Body of pancreas (tissue), 4 donors: ENCODE measurements at places on chromosomes 1 and 21. TPM values are rescaled to one million over a fixed set of nuclear protein-coding genes. Genes with fewer than 3 reads are reported as not detected.

The FMO1 gene
- 3.1 TPM for total RNA-seq

The RYR2 gene
- total RNA-seq: 17.1 TPM

The SYNJ1 gene
- 4.7 TPM for total RNA-seq

The SH2D1B gene
- not detected for total RNA-seq

The CLCA4 gene
- total RNA-seq: not detected

The ZNF683 gene
- not detected for total RNA-seq

The BRINP2 gene
- not detected for total RNA-seq

The S100A5 gene
- total RNA-seq: not detected

The ZBED6 gene
- 20.8 TPM for total RNA-seq

The NPPB gene
- not detected for total RNA-seq

The INAVA gene
- 30.7 TPM for total RNA-seq

The INPP5B gene
- total RNA-seq: 13.5 TPM

The KLHL12 gene
- 15.3 TPM for total RNA-seq

The HTR6 gene
- total RNA-seq: not detected

The PGLYRP4 gene
- not detected for total RNA-seq

The INSRR gene
- total RNA-seq: not detected

The KCNQ4 gene
- total RNA-seq: 4.0 TPM

The LYSMD1 gene
- total RNA-seq: 6.7 TPM

The ANGPTL7 gene
- 4.9 TPM for total RNA-seq

The WDR64 gene
- total RNA-seq: not detected

The JAK1 gene
- 106 TPM for total RNA-seq

The SPRR1B gene
- not detected for total RNA-seq

The B3GALT2 gene
- total RNA-seq: 0.33 TPM

The CHIA gene
- not detected for total RNA-seq

The C1orf94 gene
- not detected for total RNA-seq

The SV2A gene
- 2.1 TPM for total RNA-seq

The RBM8A gene
- 70.2 TPM for total RNA-seq

The DSCAM gene
- total RNA-seq: 0.26 TPM

The HSD3B1 gene
- total RNA-seq: not detected

The CRYBG2 gene
- total RNA-seq: not detected

The CCDC185 gene
- not detected for total RNA-seq

The DCDC2B gene
- total RNA-seq: not detected

The NBPF4 gene
- total RNA-seq: not detected

The PRKCZ gene
- total RNA-seq: 10.9 TPM

The PADI1 gene
- not detected for total RNA-seq

The FLG2 gene
- total RNA-seq: not detected

The ADAM30 gene
- total RNA-seq: not detected

The PKLR gene
- total RNA-seq: not detected

The CYP4A11 gene
- 0.78 TPM for total RNA-seq

The KCNC4 gene
- 12.7 TPM for total RNA-seq

The CSMD2 gene
- total RNA-seq: 0.26 TPM

The SMCP gene
- total RNA-seq: not detected

The MANEAL gene
- 0.99 TPM for total RNA-seq

The TENT5C gene
- 30.0 TPM for total RNA-seq

The ESRRG gene
- total RNA-seq: 18.7 TPM

The UBE2G2 gene
- 64.3 TPM for total RNA-seq

The CLDN17 gene
- total RNA-seq: not detected
